ENCODE measurements at places on chromosomes 1 and 21.

DNA sequence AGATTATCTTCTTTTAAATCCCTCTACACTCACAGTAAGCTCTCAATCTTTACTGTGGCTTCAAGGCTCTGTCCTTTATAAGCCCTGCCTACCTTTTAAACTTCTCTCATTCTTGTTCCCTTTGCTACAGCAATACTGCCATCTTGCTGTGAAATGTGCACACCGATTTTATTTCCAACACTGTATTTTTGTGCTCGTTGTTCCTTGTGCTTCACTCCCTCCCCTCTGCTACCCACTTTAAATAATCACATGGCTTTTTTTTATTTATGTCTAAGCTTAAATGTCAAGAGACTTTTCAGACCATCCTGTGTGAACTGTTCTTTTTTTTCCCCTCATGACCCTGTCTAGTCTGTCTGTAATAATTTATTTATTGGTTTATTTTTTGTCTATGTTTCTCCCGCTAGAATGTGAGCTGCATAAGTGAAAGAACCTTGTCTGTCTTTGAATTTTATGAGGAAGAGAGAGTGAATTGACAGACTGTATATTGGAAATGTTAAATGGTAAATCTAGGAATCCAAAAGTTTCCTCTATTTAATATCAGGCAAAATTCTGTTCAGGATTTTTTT, 45.7 kb downstream of the ABCD3 start:
- DNase-seq = no peak

- no peak for DNase-seq
Measured at GRCh38 chr1:109932679-109933078, 22.0 kb downstream of the CSF1 start.

- DNase-seq = no peak
Measured at GRCh38 chr1:37020653-37021277, 13.6 kb downstream of the GRIK3 start.

DNA sequence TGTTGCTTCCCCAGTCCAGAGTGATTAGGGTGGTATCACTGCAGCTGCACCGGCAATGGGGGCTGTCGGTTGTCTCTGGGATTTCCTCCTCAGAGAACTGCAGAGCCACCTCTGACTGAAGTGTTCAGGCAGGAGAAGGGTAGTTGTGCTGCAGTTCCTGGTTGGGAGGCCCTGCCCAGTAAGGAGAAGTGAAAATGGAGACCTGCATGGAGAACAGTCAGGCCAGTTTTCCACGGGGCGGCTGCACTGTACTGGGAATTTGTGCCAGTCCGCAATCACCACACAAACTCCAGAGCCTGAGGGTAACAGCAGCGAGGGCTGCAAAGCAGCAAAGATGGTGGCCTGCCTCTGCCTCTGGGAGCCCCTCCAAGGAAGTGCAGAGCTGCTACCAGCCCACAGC, 58.1 kb upstream of the CCDC190 start:
- no peak for DNase-seq

DNA sequence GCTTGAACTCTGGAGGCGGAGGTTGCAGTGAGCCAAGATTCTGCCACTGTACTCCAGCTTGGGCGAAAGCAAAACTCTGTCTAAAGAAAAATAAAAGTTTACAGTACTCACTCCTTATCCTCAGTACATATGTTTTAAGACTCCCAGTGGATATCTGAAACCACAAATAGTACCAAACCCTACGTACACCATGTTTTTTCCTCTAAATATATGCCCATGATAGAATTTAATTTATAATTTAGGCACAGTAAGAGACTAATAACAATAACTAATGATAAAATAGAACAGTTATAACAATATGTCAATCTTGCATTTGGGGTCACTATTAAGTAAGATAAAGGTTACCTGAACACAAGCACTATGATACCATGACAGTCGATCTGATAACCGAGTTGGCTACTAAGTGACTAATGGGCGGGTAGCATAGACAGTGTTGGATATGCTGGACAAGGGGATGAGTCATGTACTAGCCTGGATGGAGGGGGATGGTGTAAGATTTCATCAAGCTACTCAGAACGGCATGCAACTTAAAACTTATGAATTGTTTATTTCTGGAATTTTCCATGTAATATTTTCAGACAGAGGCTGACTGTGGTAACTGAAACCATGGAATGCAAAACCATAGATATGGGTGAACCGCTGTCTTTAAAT, 43.7 kb downstream of the ST7L start:
- DNase-seq = no peak

GRCh38 chr21:45006536-45007095, 66.8 kb downstream of the SLX9 start:
- no peak for DNase-seq

GRCh38 chr1:235068158-235069121, 60.2 kb downstream of the TOMM20 start:
- no peak for DNase-seq

DNA sequence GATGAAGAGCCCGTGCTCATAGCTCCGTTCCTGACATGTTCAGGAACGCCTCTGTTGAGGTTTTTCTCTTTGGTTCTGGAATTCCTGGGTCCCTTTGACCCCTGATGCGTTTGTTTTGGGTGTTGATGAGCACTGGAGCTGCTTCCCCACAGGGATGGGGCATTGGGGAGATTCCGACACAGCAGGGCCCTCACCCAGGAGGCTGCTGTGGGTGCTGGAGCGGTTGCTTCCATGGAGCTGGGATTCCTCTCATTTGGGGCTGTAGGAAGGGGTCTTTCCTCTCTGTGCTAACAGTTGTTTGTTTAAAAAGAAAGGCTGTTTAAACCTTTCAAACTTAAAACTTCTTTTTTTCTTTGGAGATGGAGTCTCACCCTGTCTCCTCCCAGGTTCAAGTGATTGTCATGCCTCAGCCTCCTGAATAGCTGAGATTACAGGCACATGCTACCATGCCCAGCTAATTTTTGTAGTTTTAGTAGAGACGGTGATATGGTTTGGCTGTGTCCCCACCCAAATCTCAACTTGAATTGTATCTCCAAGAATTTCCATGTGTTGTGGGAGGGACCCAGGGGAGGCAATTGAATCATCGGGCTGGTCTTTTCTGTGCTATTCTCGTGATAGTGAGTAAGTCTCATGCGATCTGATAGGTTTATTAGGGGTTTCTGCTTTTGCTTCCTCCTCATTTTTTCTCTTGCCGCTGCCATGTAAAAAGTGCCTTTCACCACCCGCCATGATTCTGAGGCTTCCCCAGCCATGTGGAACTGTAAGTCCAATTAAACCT, 48.9 kb downstream of the SKI start:
- no peak for DNase-seq

- DNase-seq = no peak
Measured at GRCh38 chr21:25409978-25410377, 197.3 kb downstream of the MRPL39 start.

- peak; percentile 6 for DNase-seq
Measured at GRCh38 chr1:17755120-17755519, at the start of gene ACTL8. Gene ACTL8, plus strand, starts transcription at chr1:17755333. Its CDS starts 67,676 bp downstream, at chr1:17823009.

DNA sequence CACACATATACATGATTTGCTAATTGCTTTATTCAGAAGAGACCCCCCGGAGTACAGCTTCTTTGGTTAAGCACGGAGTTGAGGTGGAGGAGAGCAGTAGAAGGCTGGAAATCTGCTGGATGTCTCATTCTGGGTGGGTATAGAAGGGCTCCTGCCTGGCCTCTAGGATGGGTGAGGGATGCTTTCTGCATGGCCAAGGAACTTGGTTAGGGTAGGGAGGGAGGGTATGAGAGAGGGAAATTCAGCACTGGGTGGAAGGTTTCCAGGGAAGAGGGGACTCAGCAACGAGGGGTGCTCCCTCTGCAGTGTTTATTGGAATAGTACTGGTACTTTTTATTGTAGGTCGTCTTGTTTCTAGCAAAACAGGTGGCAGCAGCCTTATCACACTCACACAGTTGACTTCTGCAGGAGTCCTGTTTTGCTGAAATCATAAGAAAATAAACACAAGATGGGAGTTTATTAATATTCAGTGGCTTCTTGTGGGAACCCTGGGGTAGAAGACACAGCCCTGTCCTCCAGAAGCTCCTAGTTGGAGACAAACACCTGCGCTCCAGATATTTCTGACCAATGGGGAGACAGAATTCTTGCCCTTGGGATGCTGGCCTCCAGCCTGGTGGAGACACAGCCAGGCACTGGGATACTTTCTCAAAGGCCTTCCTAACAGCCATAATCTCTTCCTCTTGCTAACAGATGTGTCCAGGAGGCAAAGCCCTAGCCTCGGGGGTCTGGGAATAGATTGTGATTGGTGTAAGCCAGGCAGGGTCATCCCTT, 3.8 kb downstream of the PLA2G2A start:
- DNase-seq = no peak

GRCh38 chr1:23081376-23081775, 62.1 kb downstream of the KDM1A start:
- no peak for DNase-seq

- no peak for DNase-seq
Measured at GRCh38 chr1:230509281-230509977, 83.3 kb upstream of the PGBD5 start.

GRCh38 chr1:32241001-32241763, 5.8 kb upstream of the FAM167B start:
- DNase-seq = no peak

- no peak for DNase-seq
Measured at GRCh38 chr1:1080122-1080757, 6.1 kb upstream of the RNF223 start.

DNA sequence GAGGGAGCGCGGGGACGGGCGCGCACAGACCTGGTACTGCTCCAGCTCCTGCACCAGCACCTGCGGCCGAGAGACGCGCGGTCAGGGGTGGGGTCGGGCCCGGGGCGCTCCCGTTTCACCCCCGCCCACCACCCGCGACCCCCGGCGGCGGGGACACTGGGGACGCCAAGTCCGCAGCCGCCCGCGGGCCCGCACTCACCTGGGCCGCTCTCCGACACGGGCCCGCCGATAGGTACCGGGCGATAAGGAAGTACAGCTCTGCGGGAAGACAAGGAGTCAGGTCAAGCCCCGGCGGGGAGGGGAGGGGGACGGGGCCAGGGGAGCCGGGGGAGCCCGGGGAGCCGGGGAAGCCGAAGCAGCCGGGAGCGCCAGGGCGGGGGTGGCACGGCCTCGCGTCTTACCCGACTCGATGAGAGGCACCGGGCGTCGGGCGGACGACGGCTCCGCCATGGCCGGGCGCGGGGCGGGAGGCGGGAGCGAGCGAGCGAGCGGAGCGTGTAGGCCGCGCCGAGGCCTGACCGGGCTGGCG, 326 bp downstream of the BRWD1 start:
- DNase-seq = no peak

DNA sequence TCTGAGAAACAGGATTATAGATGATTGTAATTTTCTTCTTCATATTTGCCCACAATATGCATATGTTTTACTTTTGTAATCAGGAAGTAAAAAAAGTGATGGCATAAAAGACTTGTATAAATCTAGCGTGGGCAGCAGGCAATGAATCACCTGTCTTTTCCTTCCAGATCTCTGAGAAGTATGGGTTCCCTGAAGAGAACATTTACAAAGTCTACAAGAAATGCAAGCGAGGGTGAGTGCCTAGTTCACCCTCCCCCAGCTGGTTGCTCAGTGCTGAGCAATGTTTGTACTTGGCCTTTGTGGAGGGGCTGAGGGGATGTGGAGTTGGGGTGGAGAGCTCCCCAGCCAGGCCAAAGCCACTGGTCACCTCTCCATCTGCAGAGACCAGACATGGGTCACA, 30.7 kb downstream of the GRHL3 start:
- DNase-seq = no peak

DNA sequence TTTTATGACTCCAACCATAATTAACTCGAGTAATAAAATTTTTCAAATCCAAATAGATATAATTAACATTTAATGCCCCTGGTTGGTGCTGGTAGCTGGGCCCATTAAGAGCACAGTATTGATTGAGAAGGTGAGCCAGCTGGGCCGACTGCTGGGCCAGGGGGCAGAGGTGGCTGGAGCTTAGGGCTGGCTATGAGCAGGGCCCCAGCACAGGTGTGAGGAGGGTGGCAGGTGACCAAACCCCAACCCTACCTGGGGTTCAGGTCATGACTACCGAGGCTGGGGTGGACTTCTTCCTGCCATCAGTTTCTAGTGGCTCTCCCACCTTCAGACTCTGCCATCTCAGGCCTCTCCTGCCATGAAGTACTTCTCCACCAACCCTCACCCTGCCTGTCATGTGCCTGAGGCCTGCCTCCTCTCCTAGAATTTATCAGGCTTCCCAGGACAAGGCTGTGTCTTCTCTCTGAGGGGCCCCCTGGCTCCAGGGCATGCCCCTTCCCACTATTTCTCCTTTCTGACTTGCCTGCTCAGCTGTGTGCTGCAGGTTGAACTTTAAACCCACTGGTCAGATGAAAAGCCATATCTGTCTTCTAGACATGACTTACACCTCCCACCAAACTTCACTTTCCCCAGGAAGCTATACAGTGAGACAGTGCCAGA, 85.6 kb downstream of the TMEM53 start:
- no peak for DNase-seq

- DNase-seq = no peak
Measured at GRCh38 chr1:198788561-198789064, 149.8 kb downstream of the PTPRC start.
